ENCODE measurements at places on chromosomes 2 and 18.

DNA sequence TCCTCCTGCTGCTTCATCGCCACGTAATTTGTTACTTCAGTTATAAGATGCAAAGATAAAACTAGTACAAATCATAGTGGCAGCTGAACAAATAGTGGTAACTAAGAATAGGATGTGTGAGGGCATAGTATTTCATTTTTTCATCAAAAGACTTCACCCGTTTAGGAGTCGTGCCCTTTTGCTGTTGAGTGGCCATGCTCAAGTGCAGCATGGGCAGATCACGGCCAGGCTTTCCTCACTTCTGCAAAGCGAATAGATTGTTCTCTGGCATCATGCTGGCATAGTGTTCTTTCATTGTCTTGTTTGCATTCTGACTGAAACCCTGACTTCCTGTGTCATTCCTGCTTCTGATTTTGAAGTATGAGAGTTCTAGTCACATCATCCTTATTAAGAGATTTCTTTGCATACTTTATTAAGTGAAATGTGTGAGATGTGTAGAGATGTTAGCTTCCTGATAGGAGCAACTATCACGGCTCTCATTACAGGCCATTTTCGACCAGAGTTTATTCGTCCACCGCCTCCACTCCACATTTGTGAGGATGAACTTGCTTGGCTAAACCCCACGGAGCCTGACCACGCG, 11.8 kb downstream of the CNOT11 start:
- no peak for DNase-seq

DNA sequence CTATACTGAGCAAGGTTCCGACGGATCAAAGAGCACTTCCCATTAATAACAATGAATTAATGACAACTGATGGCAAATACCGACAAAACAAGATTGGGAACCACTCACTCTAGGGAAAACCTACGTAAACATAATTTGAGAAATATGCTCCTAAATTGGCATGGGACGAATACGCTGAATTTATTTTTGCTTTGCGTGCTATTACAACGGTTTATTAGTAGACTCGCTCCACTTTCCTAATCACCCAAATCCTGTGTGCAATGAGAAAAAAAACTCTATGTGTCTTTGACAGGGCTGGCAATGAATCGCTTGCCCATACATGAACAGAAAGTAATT, 536 bp upstream of the SLC25A12 start:
- DNase-seq = no peak

GRCh38 chr2:237219826-237220225, 134.1 kb downstream of the COPS8 start:
- DNase-seq = no peak

- DNase-seq = no peak
Measured at GRCh38 chr2:197079832-197080555, 153.5 kb upstream of the PGAP1 start.

DNA sequence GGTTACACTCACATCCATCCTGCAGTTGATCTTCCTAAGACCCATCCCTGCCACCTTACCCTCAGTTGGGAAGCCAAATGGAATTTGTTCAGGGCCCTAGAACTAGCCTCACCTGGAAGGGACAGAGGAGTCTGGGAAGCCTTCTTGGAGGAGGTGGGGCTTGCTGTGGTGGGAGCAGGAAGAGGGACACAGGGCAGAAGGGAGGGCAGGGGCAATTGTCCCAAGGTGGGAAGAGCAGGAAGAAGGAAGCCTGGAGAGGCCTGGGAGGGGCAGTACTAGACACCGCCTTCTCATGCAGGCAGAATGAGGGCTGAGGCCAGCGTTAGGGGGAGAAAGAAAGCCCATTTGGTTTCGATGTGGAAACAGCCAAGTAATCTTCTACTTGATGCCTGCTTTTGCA, 34.1 kb upstream of the ASPRV1 start:
- no peak for DNase-seq

DNA sequence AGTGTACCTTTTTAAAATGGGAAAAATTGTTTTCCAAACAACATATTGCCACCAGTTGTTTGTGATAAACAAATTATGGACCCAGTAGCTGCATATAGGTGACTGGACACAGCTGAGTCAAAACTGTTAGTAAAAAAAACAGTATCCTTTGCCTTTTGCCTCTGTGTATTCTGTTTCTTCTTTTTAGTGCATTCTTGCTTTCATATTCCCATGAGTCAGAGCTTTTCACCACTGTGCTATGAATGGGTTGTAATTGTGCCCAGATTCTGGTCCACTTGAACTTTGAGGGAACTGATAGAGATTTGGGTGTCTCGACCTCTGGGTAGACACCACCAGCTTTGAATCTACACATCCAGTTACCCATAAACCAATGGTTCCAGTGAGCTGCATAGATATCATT, 1441.9 kb upstream of the ZEB2 start:
- no peak for DNase-seq

- DNase-seq = no peak
Measured at GRCh38 chr18:3525870-3526420, 76.0 kb downstream of the TGIF1 start.

DNA sequence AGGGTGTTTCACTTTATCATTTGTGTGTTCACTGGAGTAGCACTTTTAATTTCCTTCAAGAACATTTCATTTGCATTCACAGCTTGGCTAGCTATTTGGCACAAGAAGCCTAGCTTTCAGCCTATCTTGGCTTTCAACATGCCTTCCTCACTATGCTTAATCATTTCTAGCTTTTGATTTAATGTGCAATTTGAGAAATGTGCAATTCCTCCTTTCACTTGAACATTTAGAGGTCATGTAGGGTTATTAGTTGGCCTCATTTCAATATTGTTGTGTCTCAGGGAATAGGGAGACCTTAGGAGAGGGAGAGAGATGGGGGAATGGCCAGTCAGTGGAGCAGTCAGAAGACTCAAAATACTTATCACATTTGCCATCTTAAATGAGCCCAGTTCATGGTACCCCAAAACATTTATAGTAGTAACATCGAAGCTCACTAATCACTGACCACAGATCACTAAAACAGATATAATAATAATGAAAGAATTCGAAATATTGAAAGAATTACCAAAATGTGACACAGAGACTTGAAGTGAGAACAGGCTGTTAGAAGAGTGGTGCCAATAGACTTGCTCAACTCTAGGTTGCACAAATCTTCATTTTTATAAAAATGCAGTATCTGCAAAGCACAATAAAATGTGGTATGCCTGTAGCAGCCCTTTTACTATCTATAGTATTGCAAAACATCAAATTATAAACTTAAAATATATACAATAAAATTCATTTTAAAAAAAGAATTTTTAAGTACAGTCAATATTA, 561.2 kb downstream of the METTL4 start:
- no peak for DNase-seq

DNA sequence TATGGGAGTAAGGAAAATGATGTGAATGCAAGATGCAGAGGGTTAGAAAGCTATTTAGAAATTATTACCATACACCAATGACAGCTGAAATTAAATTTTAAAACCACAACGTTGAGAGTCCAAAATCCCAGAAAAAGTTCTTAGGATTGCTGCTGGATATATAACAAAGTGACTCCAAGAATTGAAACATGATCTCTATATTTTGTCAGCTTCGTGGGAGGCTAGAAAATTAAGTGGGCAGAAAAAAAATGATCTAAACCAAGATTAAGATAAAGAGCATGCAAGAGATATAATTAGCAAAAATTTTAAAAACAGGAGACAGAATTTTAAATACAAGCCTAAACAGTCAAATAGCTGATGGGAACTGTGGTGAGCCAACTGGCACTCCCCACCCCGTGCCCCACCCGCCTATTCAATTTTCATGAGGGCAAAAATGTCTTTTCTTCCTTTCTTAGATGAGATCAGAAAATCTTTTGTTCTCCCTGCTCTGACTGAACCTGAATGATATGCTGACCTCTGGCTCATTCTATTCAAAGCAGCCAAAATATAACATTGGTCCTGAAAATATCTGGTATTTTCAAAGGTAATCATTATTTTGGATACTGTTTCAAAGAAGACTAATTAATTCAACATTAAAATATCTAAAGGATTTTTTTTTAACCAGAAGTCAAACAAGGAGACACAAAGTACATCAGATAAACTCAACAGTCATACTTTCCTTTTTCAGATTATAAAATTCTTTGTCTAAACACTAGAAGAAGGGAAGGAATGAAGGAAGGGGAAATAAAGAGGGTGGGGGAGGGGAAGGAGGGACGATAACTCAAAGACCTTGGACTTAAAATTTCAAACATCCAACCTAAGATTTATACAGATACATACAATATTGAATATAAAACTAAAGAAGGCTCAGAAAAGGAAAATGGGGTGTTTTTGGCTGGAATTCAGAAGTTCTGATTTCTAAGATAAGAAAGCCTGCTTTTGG, 12.2 kb downstream of the KANSL3 start:
- no peak for DNase-seq

GRCh38 chr18:13618760-13619438, 107.5 kb downstream of the FAM210A start:
- no peak for DNase-seq

DNA sequence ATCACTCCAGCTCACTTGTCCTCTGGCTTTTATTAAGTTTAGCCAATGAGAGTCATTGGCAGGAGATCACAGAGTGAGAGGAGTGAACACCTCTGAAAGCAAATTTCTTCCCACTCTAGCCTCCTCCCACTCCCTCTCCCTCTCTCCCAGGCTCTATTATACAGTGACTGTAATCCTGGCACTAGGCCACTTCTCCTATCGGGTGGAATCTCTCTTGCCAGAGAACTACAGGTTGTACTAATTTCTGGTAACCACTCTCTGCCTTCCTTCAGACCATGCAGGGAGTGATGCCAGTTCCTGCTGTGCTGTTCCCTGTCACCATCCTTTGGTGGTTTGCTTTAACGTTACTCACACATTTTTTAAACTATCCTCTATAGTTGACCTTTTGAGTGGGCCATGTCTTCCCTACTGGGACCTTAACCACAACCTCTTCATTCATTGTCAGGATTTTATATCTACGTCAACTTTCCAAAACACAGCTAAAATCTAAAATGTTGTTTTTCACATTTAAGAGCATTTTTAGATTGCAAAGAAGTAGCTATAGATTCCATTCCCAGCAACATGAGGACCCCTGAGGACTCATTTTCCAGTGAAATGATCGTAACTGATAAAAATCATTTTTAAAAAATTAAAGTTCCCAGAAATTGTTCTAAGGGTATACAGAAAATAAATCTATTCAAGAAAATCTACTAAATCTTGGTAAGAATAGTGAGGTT, 217.1 kb downstream of the MREG start:
- DNase-seq = no peak
